CD4-positive, CD25-positive, alpha-beta regulatory T cell (primary cell): ENCODE measurements at places on chromosomes 7 and 10.

- DNase-seq, result peak; percentile 15
These were observed 621.9 kb downstream of the ACTR3B start for GRCh38 chr7:153381275-153382040.

GRCh38 chr10:131431533-131431932 is 120.0 kb upstream of the TCERG1L start:
- no peak for DNase-seq

- DNase-seq, result no peak
These were observed 43.4 kb upstream of the ITGB8 start for GRCh38 chr7:20287317-20287716.

- DNase-seq, result no peak
These were observed 43.8 kb downstream of the ARL4A start for GRCh38 chr7:12731214-12731656.

GRCh38 chr10:30324448-30325110 is 24.5 kb downstream of the MTPAP start:
- DNase-seq, result no peak

DNA sequence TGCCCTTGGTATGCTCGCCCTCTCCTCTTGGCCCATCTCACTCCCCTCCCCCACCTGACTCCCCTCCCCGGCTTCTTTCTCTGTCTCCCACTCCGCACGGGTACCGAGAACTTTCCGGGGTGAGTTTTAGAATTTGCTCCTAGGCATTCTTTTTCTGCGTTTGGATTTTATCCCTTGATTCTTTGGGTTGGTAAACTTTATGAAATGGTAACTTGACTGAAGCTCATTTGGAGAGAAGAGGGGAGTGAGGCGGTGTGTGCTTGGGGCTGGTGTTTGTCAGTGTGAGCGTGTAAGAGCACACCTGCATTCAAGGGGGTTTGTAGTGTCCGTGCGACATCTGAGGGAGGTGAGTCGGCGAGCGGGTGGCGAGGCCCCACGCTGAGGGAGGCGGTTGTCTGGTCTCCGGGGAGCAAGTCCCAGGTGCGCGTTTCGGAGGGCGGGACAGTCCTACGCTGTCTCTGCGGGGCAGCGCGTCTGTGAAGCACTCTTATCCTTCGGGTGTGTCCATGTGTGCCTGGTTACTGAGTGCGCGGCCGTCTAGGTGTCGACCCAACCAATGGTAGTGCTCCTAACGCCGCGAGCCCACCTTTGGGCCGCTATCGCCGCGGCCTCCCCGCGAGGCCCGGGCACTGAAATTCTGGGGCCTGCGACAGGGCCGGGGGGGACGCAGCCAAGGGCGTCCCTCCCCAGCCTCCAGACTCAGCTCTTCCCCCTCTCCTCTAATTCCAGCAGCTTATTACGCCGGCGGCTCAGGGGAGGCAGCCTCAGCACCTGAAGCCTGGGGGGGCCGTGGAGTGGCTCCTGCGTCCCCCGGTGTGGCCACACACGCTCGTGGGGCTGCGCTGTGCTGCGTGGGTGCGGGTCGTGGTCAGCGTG is 2.6 kb upstream of the ZNF503 start:
- DNase-seq, result no peak

DNA sequence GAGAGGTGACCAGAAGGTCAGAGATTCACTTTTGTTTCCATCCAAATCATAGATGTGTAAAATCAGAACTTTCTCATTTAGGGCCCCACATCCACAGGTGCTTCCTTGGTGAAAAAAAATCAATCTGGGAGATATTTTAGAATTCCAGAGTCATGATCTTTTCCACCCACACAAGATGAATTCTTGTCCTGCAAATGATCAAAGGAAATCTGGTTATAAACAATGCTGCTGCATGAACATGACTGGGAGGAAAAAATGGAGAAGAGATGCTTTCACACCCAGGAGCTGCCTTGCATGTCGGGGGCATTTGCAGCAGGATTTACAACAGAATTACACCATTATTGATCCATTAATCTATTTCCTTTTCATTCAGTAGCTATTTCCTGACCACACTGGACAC is 106.5 kb upstream of the TMEM72 start:
- DNase-seq, result no peak

DNA sequence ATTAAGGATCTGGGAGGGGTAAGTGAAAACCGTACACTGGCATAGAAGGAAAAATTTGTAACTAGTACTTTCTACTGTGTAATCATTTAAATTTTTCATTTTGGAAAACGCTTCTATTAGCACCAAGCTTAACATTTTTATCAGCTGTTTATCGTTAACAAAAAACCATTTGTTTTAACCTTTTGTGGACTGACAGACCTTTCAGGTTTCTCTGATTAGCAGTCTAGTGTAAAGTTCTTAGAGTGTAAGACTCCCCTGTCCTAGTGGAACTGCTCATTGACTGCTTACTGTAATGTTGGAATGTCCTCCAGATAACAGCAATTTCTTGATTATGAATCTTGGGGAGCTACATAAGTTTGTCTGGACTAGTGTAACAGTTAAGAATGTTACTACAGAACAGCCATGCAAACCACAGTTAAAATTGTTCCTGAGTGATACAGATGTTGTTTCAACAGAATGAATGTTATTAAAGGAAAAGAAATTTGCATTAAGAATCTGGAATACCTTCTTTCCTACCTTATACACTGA is 2.0 kb downstream of the DBF4 start:
- no peak for DNase-seq

DNA sequence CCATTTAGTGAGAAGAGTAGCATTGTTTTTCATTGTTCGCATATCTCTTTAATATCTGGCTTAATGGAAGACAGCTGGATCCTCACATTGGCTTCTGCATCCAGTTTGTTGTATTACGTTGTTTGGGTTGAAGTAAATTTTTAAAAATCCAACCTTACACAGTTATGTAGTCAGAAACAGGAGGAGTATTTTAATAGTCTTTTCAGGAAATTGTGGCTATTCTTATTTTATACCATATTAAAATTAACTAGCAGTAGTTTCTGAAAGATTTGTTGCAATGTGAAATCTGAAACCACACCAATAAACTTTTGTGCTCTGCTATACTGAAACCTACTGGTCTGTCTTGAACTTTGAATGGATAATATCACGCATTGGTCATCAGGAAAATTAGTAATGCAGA is 27.9 kb downstream of the MYPN start:
- DNase-seq, result no peak

GRCh38 chr7:81685270-81685868 is 84.5 kb downstream of the HGF start:
- no peak for DNase-seq

GRCh38 chr10:124138195-124138882 is 44.9 kb upstream of the CHST15 start:
- DNase-seq, result no peak

- no peak for DNase-seq
These were observed 211.1 kb downstream of the MGMT start for GRCh38 chr10:129678186-129678585.

DNA sequence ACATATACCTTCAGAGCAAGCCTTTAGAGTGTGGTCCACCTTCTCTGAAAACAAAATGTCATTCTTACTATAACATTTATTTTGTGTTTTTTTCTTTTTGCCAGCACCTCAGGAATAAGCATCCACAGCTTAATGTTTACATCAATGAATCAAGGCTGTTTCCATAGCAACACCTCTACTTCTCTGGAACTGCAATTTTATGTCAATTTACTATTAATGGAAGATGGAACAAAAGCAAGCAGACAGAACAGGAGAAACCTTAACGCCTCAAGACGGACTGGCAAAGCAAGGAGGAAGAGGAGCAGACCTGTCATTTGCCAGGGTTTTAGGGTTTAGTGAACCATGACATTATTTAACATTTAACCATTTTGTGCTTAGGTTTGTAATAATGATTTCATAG is 63.1 kb downstream of the PRR15 start:
- DNase-seq, result no peak

- no peak for DNase-seq
These were observed 57.7 kb downstream of the CALCR start for GRCh38 chr7:93516834-93517233.

DNA sequence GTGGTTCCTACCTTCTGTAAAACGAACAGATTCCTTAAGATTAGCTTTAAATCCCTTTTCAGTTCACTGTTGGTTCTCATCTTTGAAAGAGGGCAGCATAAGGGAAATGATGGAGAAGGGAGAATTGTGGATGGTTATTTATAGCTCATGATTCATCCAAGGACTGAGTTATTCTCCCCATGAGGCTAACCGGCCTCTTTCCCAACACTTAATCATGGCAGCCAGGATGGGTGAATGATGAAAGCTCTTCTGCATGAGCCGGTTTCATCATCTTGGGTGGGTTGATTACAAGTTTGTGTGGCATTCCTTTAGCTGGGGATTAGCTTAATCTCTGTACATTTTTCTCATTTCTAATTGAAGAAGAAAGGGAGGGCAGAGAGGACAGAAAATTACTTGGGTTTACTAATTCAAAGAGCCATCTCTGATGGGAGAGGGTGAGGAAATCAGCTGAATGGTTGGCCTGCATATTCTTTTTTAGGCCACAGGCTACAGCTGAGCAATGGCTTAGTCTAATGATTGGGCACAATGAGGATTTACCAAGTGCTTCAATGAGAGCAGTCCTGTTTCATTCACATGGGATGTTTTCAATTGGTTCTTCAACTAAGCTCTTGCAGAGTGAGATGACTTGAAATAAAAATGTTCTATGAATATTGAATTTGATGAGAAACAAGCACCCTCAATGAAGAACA is 250.0 kb downstream of the BMPER start:
- DNase-seq, result no peak

DNA sequence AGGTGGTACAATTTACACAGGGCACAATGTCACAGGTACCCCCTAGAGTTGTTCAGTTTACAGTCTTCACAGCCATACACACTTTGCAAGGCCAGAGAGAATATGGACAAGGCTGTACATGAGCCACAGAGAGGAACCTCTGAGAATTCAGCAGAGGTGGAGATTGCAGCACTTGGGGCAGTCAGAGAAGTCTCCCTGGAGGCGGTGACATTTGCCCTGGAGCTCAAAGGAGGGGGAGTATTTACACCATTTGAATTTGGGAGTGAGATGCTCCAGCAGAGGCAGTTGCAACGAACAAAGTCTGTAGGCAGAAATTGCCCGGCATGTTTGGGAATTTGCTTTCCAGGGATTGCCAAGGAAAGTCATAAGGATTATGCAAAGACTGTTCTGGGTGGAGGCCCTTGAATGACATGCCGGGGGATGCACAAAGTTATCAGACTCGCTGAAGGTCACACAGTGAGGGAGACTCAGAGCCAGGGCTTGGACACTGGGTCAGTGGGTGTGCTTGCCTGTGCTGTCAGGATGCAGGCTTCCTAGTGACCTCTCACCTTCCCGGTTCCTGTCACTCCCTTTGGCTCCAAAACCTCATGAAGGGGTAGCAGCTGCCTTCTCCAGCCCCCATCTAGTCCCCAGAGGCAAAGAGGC is 160.7 kb upstream of the PCBD1 start:
- DNase-seq, result no peak

DNA sequence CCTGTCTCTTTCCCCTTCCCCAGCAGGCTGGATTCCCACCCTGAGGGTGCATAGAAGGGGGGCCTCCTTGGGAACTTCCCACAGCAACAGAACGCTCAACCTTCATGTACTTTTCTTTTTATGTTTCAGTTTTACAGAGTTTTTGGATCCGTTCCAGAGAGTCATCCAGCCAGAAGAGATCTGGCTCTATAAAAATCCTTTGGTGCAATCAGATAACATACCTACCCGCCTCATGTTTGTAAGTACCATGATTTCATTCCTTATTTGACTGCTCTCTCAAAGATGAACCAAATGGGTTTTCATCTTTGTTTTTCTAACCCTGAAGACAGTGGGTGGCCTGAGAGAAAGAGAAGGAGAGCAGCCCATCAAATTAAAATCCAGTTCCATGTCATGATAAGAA is 46.7 kb downstream of the PLPP4 start:
- no peak for DNase-seq

DNA sequence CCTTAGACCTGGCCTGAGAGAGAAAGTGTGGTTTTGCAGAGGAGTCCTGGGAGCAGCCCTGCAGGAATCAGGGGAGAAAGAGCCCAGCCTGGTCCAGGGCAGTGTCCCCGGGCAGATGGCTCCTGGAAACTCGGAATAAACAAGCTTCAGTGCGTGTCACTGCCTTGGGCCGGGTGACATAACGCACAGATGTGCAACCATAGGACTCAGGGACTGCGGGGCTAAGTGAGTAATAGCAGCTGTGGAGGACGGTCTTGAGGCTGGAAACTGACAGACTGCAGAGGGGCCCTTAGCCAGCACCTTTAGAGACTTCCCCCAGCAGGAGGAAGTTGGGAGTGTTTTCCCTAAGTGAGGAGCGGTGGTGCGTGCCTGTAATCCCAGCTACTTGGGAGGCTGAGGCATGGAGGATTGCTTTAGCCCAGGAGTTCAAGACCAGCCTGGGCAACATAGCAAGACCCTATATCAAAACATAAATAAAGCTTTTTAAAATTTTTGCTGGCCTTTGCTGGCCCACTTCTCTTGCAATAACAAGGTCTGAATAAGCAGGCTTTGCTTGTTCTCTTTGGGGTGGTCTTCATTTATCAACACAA is 5.3 kb upstream of the CLIP2 start:
- DNase-seq, result no peak

GRCh38 chr10:62016623-62017490 is 115.4 kb downstream of the ARID5B start:
- peak; percentile 42 for DNase-seq

- no peak for DNase-seq
These were observed 246.2 kb downstream of the KCND2 start for GRCh38 chr7:120519224-120519623.

DNA sequence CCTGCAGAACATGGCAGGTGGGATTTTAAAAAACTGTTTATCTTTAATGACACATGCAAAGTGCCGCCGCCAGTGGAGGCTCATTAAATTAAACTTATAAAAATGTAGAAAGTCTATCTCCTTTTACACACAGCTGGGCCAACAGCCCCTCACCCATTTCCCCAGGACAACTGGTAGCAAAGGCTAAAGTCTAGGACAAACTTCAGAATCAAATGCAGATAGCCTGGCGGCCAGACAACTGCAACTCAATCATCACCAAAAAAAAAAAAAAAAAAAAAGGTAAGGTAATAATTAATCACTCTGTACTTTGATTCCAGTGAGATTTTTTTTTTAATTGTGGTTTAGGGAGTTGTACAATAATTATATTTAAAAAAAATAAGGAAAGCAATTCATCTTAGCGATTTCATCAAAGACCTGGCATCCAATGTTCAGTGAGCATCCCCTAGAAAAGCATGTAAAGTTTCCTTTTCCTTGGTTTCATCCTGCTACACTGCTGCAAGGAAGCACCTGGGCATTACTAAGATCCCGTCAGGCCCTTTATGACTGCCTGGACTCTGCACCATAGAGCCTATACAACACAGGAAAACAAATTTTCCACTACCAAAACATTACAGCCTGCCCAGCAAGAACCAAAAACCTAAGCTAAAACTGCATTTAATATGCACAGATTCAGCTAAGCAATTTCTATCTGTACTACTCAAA is 98.5 kb downstream of the GRB10 start:
- no peak for DNase-seq

- DNase-seq, result no peak
These were observed 28.0 kb upstream of the TNS3 start for GRCh38 chr7:47609803-47610452.
